ENCODE measurements at places on chromosomes 5 and 9.
A peak's percentile ranks its signal among the peaks of the same experiment; 100 is the strongest.

GRCh38 chr5:176678584-176678983 is 31.3 kb downstream of the TSPAN17 start:
- DNase-seq, result no peak

DNA sequence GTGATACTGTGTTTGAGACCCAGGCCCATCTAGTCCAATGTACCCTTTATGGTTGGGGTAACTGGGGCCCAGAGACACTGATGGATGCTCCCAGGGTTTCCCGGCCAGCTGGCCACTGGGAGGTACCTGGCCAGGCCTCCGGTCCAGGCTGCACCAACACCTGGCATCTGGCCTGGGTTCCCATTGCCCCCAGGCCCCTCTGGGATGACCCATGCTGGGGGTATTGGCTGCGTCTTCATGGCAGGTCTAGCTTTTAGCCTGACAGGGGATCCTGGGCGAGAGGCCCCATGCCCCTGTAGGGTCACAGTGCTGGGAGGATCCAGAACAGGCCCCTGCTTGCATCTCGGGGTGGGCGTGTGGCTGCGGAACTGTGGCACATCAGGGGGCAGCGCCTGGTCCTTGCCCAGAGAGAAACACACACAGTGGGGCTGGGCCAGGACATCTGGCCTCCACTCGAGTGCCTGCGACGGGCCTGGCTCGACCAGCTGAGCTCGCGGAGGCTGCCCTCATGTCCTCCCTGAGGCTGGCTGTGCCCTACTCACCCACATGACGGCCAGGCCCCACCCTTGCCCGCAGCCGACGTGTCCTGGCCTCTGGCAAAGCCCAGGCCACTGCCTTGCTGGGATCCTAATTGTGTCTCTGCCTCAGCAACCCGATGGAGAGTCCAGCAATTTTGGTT is 21.5 kb upstream of the COL5A1 start:
- DNase-seq, result no peak

DNA sequence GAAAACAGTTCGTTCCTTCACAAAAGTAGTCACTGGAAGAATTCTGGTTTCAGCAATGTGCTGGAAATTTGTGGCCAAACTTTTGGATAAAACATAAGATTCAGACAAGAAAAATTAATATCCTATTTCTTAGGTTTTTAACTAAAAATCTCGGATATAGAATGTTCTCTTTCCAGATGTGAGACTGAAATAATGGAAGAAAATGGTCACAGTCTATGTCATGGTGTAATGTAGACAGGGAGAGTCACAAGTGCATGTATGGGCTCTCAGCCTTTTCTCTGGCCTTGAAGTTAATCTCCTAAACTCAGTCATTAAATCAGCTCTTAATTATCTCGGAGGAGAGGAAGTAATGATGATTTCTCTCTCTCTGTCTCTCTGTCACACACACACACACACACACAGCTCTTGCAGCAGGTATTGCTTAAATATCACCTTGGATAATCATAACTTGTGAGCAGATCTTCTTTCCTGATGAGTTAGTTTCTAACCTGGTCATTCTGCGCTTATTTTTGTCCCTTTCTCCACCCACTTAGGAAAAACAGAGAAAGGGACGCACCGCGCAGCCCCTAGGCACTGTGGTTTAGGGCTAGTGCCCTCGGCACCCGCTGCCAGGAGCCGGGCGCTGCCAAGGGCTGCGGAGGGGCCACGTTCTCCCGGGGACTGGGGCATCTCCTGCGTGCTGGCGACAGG is 672 bp upstream of the ITGA2 start:
- no peak for DNase-seq

- DNase-seq, result no peak
Observed at GRCh38 chr9:14797435-14797834, 74.9 kb upstream of the CER1 start.

GRCh38 chr5:175460126-175460525 is 16.1 kb upstream of the DRD1 start:
- DNase-seq, result peak; percentile 8

DNA sequence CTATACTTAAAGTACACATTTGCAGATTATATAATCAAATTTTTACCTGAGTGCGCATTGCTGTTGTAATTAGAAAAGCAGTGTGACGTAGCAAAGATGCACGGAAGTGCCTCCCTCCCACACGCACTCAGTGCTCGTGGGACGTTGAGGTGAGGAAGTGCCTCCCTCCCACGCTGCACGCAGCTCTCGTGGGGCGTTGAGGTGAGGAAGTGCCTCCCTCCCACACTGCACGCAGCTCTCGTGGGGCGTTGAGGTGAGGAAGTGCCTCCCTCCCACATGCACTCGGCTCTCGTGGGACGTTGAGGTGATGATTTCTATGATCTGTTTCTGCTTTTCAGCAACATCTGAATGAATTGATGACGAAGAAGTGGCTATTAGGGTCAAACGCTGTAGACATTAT is 21.0 kb downstream of the EXOC3 start:
- no peak for DNase-seq

DNA sequence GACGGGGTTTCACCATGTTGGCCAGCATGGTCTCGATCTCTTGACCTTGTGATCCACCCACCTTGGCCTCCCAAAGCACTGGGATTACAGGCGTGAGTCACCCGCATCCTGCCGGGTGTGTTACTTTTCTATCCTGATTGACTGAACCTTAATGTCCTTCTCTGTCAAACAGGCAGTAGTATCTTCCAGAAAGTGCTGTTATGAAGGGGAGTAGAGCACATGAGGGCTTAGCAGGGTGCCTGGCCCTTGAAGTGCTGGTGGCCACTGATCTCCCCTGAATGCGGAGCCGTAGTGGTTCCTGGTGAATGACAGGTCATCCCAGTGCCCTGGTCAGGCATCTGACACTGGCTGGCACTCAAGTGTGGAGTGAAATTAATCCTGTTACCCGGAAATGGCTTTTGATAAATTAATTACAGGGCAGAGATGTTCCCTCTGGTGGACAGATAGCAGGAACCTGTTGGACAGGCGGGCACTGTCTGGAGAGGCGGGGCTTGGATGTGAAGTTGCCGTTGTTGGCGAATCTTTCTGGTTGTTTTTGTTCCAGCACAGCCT is 28.4 kb downstream of the PRRC2B start:
- no peak for DNase-seq
